AML-193 (cell line): ENCODE measurements at places on chromosomes 3 and 15.

- peak; percentile 94 for DNase-seq
These were observed 463 bp downstream of the TERC start for GRCh38 chr3:169764312-169764881.

GRCh38 chr15:68018797-68019444 is 35.2 kb upstream of the PIAS1 start:
- no peak for DNase-seq

DNA sequence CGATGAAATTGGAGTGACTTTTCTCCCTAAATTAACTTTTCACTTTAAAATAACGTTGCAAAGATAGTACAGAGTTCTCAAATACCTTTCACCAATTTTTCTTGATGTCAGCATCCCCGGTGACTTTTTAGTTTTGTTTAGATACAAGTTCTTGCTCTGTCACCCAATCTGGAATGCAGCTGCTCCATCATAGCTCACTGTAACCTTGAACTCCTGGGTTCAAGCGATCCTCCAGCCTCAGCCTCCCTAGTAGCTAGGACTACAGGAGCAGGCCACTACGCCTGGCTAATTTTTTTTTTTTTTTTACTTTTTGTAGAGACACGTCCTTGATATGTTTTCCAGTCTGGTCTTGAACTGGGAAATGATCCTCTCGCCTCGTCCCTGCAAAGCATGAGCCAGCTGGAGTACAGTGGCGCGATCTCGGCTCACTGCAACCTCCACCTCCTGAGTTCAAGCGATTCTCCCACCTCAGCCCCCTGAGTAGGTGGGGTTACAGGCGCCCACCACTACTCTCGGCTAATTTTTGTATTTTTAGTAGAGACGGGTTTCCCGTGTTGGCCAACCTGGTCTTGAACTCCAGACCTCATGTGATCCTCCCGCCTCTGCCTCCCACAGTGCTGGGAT is 747 bp downstream of the NSUN3 start:
- DNase-seq: no peak

- DNase-seq: no peak
These were observed 314.7 kb upstream of the ROPN1 start for GRCh38 chr3:124306665-124307064.

DNA sequence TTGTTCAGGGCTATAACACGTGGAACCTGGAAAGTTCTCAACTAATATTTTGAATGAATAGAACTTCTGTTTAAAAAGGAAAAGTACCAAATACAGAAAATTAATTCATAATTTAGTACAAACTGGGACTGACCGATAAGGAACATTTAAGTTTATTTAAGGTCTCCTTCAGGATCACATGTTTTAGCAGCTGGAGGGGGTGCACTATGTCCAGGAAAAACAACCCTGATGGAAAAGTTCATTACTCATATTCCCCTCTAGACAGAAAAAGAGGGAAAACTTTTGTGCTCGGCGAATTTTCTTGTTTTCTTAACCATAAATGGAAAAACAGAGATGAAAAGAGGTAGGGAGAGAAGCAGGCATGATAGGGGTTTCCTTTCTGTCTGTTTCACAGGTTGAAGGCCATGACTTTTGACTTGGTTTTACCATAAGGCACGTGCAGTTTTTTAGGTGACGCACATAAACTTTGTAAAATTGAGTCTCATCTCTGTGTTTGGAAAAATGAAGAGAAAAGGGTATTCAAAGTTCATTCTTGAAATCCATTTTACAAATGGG is 26.5 kb downstream of the FRMD4B start:
- DNase-seq: no peak

DNA sequence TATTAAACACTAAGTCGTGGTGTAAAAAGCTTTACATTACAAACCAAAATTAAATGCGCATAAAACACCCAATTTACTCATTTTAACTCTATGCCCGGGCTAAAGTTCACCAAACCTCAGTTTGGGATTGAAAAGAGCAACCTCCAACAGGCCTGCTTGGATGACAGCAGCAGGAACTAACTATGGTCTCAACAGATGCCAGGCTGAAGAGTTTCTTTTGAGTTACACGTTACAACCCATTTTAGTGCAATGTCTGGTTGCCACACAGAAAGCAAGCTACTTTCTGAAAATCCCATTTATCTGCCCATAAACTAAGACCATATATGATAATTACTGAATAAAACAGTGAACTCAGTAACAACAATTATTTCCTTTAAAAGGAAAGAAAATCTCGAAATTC is 2.2 kb downstream of the SATB1 start:
- no peak for DNase-seq

DNA sequence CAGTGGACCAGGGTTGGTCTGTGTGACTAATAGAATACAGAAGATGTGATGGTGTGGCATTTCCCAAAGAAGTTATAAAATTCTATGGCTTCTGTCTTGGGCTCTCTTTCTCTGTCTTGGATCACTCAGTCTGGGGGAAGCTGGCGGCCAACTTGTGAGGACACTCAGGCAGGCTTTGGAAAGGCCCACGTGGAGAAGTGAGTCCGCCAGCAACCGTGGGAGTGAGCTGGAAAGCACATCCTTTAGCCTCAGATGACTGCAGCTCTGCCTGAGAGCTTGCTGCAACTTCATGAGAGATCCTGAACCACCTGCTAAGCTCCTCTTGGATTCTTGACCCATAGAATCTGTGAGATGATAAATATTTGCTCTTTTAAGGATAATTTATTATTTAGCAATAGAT is 72.0 kb upstream of the RASGRP1 start:
- DNase-seq: no peak

- no peak for DNase-seq
These were observed 62.3 kb downstream of the TMEM39A start for GRCh38 chr3:119401069-119401468.

GRCh38 chr3:42697289-42698051 is 5.1 kb downstream of the HHATL start:
- DNase-seq: no peak

- no peak for DNase-seq
These were observed 218.5 kb downstream of the ITPR1 start for GRCh38 chr3:4711680-4711992.

- DNase-seq: no peak
These were observed 116.7 kb downstream of the ARRDC4 start for GRCh38 chr15:98077186-98077585.

DNA sequence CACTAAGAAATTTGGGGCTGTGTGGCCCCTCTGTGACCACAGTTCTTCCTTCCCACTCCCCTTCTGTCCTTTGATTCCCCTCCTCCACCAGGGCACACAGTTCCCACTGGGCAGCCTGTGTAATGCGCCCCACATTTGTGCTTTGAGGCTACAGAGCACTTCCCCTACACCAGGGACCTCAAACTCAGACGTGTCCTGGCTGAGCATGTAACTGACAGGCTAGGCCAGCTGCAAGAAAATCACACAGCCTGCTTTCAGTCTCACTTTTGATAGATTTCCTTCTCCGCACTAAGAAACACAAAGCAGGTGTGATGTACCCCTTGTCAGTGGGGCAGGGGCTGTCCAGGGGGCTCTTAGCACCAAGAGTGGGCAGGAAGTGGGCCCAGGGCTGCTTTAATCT is 29.6 kb downstream of the PRKCD start:
- no peak for DNase-seq

- no peak for DNase-seq
These were observed 8.9 kb downstream of the MUC4 start for GRCh38 chr3:195802795-195803194.

DNA sequence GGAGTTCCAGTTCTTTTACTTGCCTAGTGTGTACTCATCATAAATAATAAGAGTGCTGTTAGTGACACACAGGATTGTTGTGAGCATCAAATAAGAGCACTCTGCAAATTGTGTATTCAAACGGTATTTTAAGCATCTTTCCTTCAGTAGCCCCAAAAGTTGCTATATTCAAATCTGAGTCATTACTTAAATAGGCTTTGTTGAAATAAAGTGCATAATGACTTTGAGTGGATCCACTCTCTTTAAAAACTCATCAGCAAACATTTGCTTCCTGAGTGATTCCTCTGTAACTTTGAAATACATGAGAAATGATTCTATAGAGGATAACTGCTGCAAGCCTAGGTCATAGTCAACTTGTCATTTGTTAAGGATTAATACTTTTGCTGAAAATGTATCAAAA is 29.3 kb upstream of the PLCL2 start:
- DNase-seq: no peak

DNA sequence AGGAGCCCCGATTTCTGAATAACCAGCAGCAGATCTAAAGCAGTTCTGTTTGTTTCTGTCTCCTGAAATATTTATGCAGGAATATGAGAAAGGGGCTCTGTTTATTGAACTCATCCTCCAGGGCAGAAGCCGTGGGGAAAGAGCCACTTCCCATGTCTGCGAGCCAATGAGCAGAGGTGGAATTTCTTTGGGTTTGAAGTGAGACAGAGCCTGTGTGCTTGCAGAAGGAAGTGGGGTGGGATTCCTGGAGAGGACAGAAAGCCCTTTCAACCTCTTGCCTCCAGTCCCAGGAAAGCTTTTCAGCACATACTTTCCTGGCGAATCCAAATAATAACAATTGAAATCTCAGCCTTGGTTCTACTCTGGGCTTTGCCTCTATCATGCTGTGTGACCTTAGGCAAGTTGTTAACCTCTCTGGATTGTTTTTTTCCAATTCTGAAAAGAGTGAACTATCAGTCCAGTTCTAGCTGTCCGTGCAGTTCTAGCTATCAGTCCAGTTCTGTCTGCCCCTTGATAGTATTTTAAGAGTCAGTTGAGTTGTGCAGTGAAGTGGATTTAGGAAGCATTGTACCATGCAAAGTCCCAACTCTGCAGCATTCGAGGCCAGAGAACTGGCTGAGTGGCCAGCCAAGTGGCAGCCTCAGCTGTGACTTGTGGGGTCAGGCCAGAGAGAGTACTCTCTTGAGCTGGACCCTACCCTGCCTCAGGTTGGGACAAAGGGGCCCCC is 15.9 kb downstream of the CORO2B start:
- DNase-seq: no peak

DNA sequence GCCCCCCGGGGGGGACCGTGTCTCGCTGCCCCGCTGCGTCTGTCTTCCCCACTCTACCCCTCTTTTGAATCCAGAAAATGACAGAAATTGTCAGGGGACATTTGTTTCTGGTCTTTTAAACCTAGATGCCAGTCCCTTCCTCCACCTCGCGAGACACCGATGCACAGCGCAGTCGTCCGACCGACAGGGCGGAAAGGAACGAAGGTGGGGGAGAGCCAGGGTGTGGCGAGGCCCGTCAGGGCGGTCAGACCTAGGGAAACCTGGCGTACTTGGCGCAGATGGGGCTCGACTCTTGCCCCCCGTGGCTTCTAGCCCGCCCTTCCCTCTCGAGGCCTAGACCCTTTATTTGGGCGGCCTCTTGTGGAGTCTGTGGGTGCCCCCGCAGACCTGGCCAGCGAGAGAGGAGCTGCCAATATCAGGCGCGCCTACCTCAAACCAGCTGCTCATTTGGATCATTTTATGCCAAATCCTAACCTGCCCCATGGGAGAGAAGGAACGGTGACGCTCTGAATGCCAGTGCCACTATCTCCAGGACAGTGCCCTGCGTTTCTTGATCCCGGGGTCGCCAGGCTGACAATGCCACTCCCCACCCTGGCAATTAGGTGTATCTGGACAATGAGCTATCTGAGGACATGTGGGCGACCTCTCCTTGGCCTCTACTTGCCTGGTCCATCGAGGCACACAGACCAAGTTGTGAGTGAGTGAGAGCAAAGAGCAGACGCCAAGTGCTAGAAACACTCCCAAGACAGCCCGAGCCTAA is 500 bp upstream of the RAB6B start:
- no peak for DNase-seq
